ENCODE measurements at places on chromosomes 12 and 14.

- DNase-seq = no peak
Measured at GRCh38 chr12:48023386-48023785, 19.1 kb upstream of the COL2A1 start.

DNA sequence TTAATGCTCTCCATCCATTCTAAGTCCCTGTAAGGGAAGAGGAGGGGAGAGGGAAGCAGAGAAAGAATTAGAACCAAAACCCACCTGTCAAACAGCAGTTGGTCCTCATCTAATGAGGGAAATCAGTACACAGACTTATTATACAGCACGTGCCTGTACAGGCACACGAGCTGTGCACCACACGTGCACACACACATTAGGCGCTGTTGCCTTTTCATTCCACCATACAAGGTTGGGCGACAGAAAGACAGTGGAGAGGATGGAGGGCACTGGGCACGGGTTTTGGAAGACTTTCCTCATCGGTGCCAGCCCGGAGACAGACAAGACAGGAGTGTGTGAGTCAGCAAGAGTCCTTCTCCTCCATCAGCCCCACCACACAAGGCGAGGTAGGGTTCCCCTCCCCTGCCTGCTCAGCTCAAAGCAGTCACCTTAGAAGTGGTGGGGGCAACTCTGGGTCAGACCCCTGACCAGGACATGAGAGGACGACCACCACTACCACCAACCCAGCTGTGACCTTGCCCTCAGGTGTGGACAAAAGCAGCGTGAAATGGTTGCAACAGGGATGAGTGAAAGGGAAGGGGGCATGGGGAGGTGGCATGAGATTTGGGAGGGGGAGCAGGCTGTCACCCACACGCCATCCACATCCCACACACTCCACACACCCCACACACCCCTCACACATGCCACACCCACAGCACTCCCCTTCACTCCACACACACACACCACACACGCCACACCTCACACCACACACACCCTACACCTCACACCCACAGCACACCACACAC lies 80.7 kb downstream of the ACTN1 start:
- no peak for DNase-seq

- no peak for DNase-seq
Measured at GRCh38 chr14:79395061-79395460, 816.2 kb downstream of the DIO2 start.

DNA sequence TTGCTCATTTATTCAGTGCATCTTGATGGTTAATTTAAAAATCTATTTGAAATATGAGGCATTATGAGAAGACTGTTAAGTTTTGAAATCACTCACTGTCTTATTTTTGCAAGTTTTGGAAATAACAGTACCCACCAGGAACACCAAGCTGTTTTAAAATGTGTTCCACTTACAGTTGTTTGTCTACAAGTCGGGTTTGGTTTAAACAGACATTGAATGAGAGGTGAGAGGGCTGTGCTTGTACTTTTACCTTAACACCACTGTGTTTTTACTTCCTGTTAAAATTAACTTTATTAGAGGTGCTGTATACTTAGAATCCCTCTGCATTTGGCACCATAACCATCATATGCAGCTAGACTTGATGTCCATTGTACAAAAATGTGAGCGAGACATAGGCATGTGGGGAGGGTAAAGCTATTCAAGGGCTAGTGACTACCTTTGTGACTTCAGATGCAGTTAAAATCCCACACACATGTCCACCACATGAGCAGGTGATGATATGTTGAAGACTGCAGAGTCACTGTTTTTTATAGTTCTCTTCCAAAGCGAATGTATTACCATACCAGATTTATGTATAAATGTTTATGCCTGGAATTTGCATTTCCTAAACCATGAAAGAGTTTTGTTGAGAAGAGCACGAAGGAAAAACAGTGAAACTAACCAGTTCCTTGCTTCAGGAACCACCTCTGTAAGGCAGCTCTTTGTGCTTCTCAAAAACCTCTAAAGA lies 12.9 kb downstream of the ELK3 start:
- DNase-seq = no peak

- no peak for DNase-seq
Measured at GRCh38 chr12:107580750-107581618, 104.6 kb upstream of the PWP1 start.

- no peak for DNase-seq
Measured at GRCh38 chr12:69161829-69162228, 77.5 kb upstream of the CPSF6 start.

GRCh38 chr14:57748279-57748678 lies 117.6 kb downstream of the SLC35F4 start:
- no peak for DNase-seq

DNA sequence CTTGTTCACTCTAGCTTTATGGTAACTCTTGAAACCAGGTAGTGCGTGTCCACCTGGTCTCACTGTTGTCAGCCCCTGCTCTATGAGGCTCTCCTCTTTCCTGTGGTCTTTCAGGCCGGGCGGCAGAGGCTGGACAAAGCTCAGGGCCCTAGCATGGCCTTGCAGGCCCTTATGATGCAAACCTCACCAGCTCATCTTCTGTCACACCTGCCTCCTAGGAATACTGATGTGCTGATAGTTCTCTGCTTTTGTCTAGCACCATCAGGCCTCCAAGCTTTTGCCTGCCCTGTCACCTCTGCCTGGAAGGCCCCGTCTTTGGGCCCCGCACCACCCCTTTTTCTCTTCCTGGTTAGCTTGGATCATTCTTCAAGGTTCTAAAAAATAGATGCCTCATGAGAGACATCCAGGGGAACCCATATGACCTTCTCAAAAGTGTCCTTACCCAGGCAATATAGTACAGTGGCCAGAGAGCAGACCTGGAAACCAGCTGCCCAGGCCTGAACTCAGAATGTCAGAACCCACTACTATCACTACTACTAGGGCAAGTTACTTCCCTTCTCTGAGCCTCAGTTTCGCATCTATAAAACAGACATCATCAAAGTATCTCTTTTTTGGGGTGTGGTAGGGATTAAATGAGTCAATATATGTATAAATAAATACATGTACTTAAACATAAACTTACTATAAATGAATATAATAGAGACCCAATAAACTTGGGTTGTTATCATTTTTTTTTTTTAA lies 91.7 kb downstream of the ZFP36L1 start:
- DNase-seq = no peak

GRCh38 chr12:108441549-108441948 lies 73.5 kb upstream of the FICD start:
- no peak for DNase-seq

DNA sequence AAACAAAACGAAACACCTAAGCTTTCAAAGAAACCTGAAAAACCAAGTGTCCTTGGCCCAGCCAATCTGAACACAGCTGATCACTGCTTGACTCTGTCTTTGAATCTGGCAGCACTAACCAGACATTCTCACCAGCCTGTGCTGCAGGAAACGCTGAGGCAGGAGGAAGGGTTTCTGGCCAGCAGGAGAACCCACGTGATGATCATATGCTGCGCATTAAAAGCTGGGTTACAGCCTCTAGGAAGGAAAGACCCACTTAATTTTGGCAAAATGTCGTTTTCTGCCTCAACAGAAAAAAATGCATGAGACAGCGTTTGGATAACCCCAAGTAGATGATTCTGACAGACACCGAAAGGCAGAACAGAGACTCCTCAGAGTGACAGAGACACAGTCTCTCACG lies 9.8 kb downstream of the APPL2 start:
- peak; percentile 61 for DNase-seq

DNA sequence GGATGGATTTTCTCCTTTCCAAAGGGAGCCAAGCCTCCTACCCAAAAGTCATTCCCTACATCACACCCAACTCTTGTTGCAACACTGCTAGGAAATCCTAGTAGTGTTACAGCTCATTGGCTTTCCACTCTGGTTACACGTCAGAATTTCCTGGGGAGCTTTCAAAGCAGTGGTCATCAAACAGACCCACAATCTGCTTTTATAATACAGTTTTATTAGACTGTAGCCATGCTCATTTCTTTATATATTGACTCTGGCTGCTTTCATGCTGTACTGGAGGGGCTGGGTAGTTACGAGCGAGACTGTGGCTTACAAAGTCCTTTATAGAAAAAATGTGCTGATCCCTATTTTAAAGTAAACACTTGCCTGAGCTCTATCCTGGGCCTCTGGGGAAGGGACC lies 34.3 kb downstream of the ZFYVE26 start:
- DNase-seq = no peak

DNA sequence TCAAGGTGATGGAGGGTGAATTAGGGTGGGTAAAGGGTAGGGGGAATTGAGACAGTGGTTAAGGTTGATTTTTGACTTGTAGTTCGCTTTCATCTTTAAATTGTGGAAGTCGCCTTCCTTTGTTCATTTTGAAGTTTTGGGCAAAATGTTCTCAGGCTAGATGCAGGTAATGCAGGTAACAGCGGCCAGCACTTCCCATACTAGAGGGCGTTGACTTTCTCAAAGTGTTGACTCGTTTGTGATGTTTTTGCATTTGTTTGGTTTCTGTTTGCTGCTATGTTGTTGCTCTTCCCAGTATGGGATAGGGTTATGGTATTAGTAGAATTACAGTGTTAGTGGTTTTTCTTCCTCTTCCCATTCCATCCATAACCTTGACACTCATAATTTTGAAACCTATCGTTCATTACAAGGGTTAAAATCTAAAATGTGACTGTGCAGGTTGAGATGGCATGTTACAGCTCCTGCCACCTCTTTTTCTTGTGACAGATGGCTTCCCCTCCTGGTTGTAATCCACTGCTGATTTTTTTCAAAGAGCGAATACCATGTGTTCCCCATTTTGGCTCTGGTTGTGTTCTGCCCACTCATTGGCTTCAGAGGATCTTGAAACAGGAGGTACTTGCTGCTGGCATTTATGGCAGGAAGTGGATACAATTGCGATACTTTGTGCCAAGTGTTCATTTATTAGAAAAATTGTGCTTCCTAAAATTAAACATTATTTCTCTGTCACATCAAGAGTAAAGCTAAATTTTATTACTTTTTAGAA lies 57.1 kb downstream of the ERC1 start:
- peak; percentile 82 for DNase-seq

- peak; percentile 75 for DNase-seq
Measured at GRCh38 chr12:40158592-40159111, 52.8 kb upstream of the SLC2A13 start.

- no peak for DNase-seq
Measured at GRCh38 chr12:77122236-77122635, 56.9 kb upstream of the E2F7 start.

DNA sequence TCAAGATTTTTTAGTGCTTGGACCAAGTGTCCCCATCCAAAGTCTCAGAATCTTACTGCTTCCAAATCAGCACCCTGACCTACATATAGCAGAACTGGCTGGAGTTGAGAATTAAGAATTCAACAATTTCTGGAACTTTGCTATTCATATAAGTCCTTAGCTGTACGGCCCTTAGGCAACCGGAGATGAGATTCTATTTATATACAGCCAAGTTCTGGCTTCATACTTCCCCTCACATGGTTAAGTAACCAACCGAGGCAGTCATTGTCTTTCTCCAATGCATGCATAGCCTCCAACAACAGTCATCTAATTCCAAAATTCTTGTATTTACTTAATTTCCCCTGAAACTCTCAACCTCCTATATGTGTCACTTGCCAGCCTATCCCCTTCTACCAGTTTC lies 76.6 kb downstream of the SINHCAF start:
- peak; percentile 5 for DNase-seq

DNA sequence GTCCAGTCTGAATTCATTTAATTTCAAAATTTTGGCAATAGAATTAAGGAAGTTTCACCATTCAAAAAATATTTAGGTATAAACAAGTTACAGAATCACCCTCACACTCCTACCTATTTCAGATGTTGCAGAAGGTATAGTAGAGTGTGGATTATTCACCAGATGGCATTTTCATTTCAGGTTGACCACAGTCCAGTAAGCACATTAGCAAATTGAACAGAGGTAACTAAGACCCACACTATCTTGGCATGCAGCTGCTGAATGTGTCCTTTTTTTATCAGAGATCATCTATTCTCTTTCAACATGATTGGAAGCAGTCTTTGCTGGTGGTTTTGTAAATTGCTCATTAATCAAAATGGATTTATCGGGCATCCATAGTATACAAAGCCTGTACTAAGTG lies 151.8 kb upstream of the GARIN6 start:
- DNase-seq = no peak

DNA sequence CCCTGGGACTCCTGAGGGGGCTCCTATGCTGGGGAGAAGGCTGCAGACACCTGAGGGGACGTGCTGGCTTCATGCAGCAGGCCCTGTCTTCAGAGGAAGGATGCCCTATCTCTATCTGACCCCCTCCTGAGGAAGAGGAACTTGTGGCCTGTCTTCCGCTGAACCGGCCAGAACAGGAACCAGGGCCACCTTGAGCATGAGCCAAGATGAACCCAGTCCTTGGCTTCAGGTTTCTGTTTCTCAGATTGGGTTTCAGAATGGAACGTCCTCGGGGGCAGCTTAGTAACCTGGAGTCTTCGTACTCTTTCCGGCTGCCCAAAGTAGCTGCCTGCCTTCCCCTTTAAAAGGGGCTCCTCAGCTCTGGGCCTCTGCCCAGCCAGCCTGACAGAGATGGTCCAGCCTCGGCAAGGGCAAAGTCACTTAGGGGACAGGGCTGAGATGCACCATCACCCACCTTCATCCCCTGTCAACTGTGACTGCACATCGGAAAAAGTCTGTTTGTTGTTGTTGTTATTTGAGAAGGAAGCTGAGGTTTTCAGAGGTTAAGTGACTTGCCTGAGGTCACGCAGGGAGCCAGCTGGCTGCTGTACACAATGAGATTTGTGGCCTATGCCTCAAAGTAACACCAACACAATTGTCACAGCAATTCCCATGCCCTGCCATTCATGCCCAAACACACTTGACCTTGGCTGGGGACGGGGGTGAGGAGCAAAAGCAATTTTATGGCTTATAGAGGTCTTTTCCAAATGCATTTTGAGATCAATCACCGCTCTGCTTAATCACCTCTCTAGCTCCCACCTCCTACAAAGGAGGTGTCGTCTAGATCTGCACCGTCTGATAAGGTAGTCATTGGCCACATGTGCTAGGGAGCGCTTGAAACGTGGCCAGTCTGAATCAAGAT lies 13.4 kb downstream of the ASB2 start:
- DNase-seq = peak; percentile 63

- no peak for DNase-seq
Measured at GRCh38 chr14:23932639-23933038, 20.9 kb upstream of the DHRS4 start.

GRCh38 chr14:85512451-85512850 lies 17.5 kb upstream of the FLRT2 start:
- DNase-seq = no peak

- peak; percentile 16 for DNase-seq
Measured at GRCh38 chr14:77554816-77555599, 56.4 kb upstream of the ISM2 start.

DNA sequence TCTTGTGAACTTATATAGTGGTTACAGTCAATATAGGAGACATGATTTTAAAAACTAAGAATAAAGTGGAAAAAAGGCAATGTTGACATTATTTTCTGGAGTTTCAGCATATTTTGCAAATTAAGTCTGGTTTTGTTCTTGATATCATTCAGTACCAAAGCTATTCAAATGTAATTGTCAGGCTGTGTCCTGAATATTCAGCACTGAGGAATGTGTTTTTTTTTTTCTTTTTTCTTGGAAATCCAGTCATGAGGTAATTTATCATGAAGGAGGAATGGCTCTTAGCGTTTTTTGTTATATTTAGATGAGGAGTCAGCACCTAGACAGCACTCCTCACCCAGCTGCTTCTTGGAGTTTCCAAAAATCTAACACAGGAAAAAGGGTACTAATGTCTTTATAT lies 225.5 kb downstream of the CCDC91 start:
- no peak for DNase-seq

- no peak for DNase-seq
Measured at GRCh38 chr14:88468406-88468805, 82.9 kb downstream of the SPATA7 start.

GRCh38 chr12:118124333-118124874 lies 11.5 kb upstream of the PEBP1 start:
- DNase-seq = no peak

- no peak for DNase-seq
Measured at GRCh38 chr14:42715316-42715715, 1108.6 kb downstream of the LRFN5 start.
